NCI-H1092 treated with DMSO at 0.1 percent for 48 hours (cell line): ENCODE measurements at places on chromosomes 3 and 15.

DNA sequence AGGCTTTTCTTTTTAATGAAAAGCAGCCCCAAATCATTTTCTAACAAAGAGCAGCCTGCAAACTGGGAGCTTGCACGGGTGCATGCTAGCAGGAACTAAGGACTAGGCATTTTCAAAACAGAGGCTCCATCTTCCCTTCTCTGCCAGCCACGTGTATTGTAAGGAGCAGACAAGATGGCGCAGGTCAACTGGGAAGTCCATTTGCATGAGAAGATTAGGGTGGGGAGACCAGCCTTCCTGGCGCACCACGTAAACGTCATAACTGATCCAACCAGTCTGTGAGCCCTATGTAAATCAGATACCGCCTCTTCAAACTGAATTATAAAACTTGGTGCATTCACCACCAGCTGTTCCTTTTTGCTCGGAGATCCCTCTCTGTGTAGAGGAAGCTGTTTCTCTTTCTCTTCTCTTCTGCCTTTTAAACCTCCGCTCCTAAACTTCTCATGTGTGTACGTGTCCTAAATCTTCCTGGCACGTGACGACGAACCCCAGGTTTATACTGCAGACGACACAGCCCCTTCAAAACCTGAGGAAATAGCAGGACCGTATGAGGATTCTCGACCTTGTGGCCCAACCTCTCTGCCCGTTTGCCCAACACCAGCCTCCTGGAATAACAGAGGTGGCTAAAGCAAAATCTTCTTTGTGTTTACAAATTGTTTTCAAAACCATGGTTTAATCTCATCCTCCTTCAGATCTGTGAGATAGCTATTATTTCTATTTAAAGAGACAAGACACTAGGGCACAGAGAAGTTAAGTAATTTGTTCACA, 26.4 kb upstream of the SLC30A4 start:
- DNase-seq, result no peak

GRCh38 chr3:137695351-137695750, 68.8 kb upstream of the SOX14 start:
- no peak for DNase-seq

DNA sequence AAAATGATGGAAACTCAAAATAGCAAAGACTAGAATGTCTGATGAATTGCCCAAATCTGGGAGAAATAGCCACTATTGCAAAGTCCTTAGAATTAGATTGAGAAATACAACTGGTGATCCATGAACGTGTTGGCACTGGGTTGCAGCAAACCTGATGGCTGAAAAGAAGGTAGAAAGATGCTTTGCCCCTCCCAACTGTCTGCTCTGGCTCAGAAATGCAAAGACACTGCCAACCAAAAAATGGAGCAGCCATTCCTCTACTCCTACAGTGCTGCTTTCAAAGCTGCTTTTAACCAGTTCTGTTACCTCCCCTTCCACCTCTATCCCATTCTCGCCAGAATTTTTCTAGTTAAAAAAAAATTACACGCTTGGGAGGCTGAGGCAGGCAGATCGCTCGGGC, 60.7 kb downstream of the CPA3 start:
- no peak for DNase-seq

DNA sequence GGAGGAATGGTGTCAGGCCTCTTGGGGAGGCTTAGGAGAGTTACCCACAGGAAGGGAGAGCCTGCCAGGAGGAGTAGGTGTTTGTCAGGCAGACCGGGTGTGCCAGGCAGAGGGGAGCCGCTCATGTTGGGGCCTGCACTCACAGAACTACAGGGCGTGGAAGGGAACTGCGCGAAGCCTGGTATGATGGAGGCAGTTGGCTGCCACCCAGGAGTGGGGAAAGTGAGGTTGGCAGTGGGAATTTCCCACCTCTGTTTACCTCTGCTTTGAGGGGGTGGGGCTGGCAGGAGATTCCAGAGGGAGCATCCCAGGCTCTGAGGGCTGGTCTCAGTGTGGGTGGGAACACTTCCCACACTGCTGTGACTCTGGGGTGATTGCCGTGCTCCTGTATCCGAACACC, 99.9 kb downstream of the SLCO3A1 start:
- DNase-seq, result no peak

DNA sequence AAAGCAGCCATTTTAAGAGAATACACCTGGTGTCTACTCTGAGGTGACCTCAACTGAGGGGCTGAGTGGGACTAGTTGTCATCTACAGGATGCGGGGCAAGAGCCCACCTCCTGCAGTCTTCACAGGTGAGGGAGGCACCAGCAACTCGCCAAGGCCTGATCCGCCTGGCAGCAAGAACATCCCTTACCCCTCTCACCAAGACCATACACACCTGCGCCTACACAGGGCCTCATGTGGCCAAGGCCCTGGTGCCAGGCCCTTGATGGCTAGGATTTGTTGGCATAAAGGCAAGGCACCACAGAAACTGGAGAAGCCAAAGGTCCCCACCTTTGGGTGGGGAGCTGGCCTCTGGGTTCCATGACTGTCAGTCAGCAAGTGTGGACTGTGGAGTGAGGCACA, 18.4 kb downstream of the ELP6 start:
- no peak for DNase-seq

DNA sequence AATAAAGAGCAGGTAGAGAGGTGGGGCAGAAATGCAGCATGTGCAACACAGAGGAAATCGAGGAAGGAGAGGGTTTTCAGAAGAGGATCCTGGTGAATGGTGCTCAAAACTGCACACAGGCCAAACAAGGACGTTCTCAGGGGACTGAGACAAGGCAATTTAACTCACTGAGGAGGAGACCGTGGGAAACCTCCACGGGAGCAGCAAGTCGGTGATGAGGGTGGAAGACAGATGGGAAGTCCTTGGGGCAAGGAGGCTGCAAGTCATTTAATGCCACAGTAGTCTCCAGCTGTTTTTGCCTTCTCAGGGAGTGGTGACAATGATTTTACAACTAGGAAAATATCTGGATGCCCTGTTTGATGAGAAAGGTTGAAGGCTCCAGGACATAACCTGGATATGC, 11.5 kb upstream of the PDIA5 start:
- DNase-seq, result no peak

- DNase-seq, result no peak
These were observed 92.7 kb downstream of the MYLK start for GRCh38 chr3:123791417-123791816.

DNA sequence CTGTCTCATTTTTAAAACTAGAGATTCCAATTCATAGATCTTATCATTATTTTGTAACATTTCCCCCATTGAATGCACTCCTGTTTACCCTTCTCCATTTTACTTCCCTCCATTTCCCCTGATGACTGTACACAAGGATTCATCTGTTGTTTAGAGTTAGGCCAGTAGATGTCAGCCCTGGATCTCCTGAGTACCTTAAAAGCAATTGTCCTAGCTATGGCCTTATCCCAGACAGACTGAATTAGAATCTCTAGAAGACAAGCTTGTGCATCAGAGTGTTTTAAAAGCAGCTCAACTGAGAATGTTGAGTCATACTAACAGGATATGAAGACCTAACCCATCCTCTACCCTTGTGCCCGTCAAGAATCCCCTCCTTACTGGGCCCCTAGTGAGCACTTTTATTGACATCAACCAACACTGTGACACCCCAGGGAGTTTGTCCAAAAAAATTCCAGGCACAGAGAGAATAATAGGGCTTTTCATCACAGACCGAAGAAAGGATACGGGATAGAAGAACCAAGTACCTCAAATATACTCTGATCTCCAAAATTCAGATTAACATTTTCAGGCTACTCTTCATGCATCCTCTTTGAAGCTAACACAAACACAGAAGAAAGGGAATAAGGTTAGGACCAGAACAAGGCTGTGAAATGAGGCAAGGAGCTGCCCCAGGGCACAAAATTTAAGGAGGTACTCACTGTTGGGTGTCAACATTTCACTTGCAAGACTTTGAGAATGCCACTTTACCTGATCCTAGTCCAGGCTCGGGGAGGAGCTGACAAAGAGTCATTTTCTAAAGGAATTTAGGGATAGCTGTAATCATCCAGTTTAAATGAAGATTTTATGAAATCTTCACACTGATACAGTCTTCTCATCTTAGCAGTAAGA, 17.1 kb downstream of the ZBED2 start:
- DNase-seq, result no peak

DNA sequence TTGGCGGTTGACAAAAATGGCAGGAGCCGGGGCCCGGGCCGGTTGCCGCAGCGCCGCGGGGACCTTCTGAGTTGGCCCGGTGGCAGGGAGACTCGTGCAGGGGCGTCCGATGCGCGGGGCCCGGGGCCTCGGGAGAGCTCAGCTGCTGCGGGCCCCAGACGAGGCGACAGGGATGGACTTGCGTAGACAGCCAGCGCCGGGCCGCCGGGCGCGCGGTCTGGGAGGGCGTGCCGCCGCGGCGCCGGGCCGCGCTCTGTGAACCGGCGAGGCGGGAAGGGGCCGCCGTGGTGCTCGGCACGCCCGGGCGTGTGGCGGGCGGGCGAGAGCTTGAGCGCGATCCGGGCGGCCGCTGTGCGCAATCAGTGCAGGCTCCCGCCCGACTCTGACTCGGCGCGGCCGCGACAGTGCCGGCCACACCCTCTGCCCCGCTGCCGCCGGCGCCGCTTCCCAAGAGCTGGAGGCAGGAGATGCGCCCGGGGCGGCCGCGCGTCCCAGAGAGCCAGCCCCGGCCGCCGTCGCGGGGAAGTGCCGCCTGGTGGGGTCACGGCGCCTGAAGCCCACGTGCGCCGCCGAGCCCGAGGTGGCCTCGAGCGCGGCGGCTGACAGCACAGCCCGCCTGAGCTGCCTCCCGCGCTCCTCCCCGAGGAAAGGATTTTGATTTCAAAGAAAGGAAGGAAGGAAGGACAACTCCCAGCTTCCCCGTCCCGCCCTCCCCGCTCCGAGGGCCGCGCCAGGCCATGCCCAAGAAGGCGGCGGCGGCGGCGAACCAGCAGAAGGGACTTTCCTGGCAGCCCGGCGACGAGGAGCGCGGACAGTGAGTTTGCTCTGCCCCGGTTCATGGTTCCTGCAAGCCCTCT, 657 bp downstream of the TLNRD1 start:
- no peak for DNase-seq

DNA sequence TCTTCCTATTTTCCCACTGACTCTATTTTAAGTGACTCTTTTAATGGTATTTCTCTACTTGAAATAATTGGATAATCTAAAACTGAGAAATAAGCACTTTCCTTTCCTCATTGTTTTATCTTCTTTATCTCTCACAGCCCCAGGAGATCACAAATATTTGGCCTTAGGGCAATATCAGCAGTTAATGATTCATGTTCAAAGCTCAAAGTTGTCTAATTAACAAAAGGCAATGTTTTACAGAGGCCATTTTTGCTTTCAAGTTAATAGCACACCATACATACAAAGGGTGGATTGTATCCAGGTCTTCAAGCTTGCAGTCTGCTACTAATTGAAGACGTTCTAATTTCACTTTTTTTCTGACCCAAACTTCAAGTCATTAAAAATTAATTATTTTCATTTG, 120.1 kb downstream of the LRRN1 start:
- no peak for DNase-seq

DNA sequence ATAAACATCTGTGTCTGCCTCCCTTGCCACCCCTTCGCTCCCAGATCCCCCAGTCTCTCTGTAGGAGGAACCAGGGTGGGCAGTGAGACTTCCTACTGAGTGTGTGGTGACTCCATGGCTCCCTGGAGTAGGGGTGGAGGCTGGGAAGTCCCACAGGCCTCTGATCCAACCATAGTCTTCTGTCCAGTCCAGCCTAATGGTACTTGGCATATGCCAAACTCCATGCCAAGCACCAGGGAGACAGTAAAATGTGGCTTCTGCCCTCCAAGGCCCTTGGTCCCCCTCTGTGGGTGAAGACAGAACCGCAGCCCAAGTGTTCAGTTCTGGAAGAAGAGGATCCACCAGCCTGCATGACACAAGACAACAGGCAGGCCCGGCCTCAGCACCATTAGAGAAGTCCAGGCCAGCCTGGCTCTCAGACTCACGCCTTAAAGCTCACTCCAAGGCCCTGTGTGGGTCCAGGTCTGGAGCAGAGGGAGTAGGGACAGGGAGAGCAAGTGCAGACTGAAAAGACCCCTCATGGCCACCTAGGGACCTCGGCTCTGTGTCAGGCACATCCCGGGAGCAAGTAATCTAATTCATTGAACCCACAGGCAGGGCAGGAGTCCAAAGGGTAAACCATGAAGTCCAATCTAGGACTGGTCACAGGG, 112.7 kb downstream of the ETFA start:
- DNase-seq, result no peak

DNA sequence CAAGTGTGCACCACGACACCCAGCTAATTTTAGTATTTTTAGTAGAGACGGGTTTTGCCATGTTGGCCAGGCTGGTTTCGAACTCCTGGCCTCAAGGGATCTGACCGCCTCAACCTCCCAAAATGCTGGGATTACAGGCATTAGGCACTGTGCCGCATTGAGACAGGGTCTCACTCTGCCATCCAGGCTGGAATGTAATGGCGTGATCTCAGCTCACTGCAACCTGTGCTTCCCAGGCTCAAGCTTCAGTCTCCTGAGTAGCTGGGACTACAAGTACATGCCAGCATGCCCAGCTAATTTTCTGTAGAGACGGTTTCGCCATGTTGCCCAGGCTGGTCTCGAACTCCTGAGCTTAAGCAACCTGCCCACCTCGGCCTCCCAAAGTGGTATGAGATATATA, 51.6 kb downstream of the ACAD9 start:
- DNase-seq, result no peak

DNA sequence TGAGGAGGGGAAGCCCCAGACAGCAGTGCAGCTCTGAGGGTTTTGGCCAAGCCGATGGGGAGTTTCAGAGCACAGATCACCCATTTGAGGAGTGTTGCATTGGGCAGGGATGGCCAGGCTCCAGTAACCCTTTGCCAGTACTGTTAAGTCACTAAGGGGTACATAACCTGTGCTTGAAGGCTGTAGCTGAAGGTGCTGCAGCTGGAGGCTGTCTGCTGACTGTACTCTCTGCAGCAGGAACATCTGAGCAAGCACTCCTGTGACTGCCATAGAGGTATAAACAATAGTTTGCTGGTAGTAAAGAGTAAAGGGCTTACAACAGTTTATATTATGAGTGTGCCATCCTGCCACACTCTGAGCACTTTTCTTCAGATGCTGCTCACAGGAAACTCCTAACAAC, 297.8 kb downstream of the EPHA3 start:
- no peak for DNase-seq

DNA sequence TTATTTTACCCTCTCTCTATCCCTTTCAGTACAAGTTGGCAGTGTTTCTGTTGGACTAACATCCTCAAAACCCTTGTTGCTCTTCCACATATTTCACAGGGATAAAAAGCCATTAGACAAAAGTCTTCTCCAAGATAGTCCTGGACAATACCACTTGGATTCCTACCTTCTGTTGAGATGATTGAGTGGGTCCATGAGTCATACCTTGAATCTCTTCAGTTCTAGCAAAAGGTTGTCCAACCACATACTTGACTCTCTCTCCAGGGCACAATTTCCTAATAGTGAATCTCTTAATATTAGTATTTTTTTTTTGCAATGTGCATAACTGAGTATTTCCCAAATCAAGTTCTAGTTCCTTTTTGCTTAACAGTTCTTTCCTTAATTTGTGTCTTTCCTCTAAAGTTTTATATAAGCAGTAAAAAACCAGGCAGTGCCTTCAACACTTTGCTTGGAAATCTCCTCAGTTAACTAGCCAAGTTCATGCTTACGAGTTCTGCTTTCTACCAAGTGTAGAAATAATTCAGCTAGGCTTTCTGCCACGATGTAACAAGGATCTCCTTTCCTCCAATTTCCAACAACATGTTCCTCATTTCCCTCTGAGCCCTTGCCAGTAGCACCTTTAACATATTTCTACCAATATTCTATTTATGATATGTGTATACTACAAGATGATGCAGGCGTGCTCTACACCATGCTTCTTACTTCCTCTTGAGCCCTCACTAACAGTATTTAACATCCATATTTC, 68.3 kb upstream of the NEO1 start:
- no peak for DNase-seq
